ENCODE measurements at places on chromosomes 13 and 19.

DNA sequence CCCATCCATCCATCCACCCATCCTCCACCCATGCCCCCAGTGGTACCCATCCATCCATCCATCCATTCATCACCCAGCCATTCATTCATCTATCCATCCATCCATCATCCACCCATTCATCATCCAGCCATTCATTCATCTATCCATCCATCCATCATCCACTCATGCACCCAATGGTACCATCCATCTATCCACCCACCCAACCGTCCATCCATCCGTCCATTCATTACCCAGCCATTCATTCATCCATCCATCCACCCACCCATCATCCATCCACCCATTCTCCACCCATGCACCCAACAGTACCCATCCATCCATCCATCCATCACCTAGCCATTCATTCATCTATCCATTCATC, 5.3 kb downstream of the PLPPR3 start:
- no peak for DNase-seq

- DNase-seq, result no peak
Measured at GRCh38 chr13:106367361-106367971, 168.0 kb downstream of the EFNB2 start.

DNA sequence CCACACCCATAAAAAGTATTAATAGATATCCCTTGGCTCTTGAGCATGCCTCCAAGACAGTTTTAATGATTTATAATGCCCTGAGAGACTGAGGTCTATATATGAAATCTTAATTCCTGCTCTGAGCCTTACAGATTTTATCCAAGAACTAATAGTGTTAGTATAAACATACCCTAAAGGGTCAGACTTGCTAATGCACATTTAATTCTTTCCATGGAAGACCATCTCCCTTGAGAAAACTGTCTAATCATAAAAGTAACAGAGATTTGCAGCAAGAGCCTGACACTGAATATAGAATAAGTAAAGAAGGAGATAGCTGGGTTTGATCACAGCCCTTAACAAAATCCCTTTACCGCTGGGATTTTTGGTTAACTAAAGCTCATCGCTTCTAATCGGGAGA, 650.8 kb upstream of the KLF12 start:
- DNase-seq, result no peak

GRCh38 chr19:17025991-17026658, 485 bp downstream of the CPAMD8 start:
- no peak for DNase-seq

GRCh38 chr13:30698488-30699005, 36.8 kb upstream of the ALOX5AP start:
- DNase-seq, result no peak

- DNase-seq, result no peak
Measured at GRCh38 chr19:34757441-34757840, 15.6 kb downstream of the ZNF599 start.

DNA sequence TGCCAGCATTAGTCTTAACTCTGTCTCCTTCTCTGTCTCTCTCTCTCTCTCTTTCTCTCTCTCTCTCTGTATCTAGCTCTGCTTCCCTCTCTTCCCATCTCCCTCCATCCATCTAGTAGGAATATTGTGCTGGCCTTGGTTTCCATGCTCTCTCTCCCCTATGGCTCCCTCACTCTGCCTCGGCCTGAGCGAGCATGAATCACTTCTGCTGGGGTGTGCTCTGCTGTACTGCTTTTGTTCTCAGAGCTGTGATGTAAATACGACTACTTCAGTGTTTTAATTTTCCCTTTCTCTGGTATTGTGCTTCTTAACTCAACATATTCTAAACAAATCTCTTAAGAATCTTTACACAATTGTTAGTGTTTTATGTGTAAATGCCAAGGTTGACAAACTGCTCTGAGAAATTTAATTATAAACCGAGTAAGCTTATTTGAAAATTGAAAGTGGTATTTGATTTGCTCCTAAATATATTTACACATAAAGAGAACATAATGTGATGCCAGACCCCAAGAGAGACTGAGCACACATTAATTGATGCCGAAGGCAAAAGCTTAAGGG, 211.5 kb upstream of the KL start:
- no peak for DNase-seq

DNA sequence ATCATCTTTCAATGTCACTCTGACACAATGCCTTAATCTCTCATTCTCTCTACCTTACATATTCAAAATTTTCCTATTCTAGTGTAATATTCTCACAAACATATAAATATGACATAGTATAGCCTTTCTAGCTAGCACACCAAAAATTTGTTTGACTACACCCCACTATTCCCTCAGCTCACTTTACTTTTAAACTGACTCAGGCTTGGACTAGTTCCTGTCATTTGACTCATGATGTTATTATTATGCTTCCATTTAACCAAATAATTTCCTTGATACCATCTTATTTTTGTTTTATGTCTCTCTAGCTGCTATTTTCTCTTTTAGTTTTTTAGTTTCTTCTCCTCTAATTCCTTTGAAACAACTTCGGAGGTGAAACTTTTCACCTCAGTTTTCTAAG, 1745.6 kb upstream of the PCDH20 start:
- DNase-seq, result no peak

DNA sequence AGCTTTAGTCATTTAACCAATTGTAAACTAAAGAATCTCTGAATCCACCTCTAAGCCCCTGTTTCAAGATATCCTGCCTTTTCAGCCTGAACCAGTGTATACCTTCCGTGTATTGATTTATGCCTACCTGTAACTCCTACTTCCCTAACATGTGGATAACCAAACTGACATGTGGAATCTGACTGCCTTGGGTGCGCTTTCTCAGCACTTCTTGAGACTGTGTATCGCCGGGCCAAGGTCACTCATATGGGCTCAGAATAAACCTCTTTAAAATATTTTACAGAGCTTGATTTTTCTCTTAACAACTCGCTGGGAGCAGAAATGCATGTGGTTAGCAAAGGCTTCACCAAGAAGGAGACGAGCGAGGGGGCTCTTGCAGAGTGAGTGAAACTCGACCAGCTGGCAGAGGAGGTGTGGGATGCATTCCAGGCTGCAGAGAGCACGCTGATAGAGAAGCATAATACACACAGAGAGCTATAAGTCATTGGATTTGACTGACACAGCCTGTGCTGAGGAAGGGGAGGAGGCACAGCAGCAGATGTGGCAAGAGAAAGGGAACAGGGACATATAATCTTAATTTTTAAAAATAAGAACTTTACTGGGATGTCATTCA, 268.2 kb upstream of the MAB21L1 start:
- DNase-seq, result no peak

GRCh38 chr13:111304603-111305289, 15.7 kb upstream of the TEX29 start:
- no peak for DNase-seq

- DNase-seq, result no peak
Measured at GRCh38 chr13:57877601-57878000, 246.1 kb downstream of the PCDH17 start.

GRCh38 chr19:33871605-33872004, 74.9 kb downstream of the KCTD15 start:
- DNase-seq, result no peak

DNA sequence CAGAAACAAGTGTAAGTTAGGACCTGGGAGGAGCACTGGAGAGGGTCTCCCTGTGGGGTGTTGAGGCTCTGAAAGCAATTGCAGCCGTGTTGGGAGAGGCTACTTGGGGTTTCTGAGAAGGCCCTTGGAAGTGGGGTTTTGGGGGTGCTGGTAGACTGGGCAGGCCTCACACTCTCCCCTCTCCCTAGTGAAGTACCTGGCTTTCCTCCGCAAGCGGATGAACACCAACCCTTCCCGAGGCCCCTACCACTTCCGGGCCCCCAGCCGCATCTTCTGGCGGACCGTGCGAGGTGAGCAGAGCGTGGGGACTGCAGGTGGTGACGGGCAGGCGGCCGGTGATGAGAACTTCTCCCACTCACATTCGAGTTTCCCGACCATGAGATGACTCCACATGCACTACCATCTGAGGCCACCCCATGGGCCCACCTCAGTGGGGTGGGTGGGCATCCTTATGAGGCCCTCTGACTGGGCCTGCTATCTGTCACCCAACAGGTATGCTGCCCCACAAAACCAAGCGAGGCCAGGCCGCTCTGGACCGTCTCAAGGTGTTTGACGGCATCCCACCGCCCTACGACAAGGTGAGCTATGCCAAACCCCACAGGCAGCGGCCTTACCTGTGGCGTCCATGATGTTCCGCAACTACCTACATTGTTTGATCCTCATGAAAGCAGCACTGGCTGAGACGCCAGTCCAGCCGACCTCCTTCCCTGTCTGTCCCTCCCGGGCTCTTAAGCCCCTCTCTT, 3.0 kb downstream of the RPL13A start:
- DNase-seq, result no peak

DNA sequence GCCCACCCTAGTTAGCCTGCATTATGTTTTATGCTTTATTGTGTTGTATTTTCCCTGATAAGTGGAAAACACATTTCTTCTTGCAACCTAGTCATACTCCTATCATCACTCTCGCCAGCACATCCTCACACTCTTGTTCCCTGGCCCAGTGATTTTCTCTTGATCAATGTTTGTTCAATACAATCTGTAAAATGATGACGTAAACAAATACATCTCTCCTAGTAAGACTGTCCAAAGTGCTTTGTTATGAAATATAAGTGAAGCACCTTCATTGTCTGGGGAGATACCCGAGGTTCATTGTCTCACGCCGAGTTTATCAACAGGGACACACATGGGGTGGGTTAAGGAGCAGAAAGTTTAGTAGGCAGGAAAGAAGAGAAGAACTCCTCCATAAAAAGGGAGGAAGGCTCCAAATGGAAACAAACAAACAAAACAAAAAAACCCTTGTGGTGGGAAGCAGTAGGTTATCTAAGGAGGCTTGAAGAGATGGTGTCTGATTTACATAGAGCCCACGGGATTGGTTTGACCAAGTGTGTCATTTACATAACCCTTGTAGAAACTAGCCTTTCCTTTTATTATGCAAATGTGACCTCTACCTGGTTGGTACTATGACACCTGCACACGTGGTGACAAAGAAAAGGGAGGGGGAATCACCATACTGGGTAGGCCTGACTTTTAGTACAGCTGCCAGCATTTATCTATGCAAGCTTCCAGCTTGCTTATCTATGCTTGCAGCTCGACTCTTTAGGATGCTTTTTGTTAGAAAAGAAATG, 1317.9 kb upstream of the SPRY2 start:
- DNase-seq, result no peak

DNA sequence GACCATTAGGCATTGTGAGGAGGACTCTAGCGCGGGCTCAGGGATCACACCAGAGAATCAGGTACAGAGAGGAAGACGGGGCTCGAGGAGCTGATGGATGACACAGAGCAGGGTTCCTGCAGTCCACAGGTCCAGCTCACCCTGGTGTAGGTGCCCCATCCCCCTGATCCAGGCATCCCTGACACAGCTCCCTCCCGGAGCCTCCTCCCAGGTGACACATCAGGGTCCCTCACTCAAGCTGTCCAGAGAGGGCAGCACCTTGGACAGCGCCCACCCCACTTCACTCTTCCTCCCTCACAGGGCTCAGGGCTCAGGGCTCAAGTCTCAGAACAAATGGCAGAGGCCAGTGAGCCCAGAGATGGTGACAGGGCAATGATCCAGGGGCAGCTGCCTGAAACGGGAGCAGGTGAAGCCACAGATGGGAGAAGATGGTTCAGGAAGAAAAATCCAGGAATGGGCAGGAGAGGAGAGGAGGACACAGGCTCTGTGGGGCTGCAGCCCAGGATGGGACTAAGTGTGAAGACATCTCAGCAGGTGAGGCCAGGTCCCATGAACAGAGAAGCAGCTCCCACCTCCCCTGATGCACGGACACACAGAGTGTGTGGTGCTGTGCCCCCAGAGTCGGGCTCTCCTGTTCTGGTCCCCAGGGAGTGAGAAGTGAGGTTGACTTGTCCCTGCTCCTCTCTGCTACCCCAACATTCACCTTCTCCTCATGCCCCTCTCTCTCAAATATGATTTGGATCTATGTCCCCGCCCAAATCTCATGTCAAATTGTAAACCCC, 2.8 kb upstream of the CEACAM5 start:
- DNase-seq, result peak; percentile 23

- no peak for DNase-seq
Measured at GRCh38 chr13:85993567-85993966, 194.3 kb upstream of the SLITRK6 start.

- DNase-seq, result no peak
Measured at GRCh38 chr13:84997858-84998257, 801.4 kb downstream of the SLITRK6 start.

- DNase-seq, result no peak
Measured at GRCh38 chr13:21413013-21413412, 46.1 kb downstream of the ZDHHC20 start.

- no peak for DNase-seq
Measured at GRCh38 chr19:35860436-35860817, 3.7 kb downstream of the KIRREL2 start.

- no peak for DNase-seq
Measured at GRCh38 chr13:40228990-40229389, 437.5 kb downstream of the FOXO1 start.

- no peak for DNase-seq
Measured at GRCh38 chr13:32175943-32176342, 139.2 kb downstream of the ZAR1L start.

GRCh38 chr19:6038634-6039405, 60.9 kb upstream of the RANBP3 start:
- DNase-seq, result no peak

GRCh38 chr13:32010136-32010535, 21.4 kb upstream of the FRY start:
- no peak for DNase-seq

DNA sequence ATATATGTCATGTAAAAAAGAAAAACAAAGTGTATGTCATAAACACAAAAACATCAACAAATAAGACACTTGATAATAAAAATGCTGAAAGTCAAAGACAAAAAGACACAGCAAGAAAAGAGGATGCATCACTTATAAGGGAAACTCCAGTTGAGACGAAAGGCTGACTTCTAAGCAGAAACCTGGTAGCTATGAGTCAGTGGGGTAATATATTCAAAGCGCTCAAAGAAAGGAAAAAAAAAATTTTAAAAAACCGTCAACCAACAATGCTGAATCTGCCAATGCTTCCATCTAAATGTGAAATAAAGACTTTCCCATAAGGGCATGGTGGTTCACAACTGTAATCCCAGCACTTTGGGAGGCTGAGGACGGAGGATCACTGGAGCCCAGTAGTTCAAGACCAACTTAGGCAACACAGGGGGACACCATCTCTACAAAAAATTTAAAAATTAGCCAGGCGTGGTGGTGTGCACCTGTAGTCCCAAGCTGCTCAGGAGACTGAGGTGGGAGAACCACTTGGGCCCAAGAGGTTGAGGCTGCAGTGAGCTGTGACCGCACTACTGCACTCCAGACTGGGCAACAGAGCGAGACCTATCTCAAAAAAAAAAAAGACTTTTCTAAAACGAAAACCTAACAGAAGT, 24.0 kb downstream of the USP12 start:
- no peak for DNase-seq

- DNase-seq, result no peak
Measured at GRCh38 chr13:78121001-78121400, 202.4 kb upstream of the EDNRB start.

- no peak for DNase-seq
Measured at GRCh38 chr19:16921766-16922591, 33.2 kb downstream of the F2RL3 start.

DNA sequence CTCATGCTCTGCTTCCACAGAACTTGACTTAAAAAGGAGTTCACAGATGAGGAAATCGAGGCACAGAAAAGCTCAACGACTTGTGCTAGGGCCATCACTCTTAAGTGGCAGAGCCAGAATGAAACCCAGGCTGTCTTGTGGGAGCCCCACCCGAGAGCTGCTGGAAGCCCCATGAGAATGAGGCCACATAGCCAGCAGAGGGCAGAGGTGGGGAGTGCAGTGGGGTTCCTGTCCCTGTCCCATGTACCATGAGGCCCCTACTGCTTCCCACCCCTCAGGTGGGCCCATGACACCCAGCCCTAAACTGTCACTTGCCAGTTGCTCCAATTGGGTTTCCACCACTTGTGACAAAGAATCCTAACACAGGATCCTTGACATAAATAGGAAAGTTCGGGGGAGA, 175.9 kb downstream of the IRS2 start:
- DNase-seq, result peak; percentile 3

Measured in HEK293T (cell line).